Prostate gland (tissue), 2 donors: ENCODE measurements at places on chromosomes 11 and 22. TPM values are rescaled to one million over a fixed set of nuclear protein-coding genes. Genes with fewer than 3 reads are reported as not detected.

GRCh38 chr11:20489948-20490347, 102.4 kb downstream of the PRMT3 start:
- no peak for DNase-seq

Gene RPL3
- 2,375 TPM for total RNA-seq

GRCh38 chr11:76614471-76615179, 55.9 kb downstream of the LRRC32 start:
- DNase-seq, result no peak

DNA sequence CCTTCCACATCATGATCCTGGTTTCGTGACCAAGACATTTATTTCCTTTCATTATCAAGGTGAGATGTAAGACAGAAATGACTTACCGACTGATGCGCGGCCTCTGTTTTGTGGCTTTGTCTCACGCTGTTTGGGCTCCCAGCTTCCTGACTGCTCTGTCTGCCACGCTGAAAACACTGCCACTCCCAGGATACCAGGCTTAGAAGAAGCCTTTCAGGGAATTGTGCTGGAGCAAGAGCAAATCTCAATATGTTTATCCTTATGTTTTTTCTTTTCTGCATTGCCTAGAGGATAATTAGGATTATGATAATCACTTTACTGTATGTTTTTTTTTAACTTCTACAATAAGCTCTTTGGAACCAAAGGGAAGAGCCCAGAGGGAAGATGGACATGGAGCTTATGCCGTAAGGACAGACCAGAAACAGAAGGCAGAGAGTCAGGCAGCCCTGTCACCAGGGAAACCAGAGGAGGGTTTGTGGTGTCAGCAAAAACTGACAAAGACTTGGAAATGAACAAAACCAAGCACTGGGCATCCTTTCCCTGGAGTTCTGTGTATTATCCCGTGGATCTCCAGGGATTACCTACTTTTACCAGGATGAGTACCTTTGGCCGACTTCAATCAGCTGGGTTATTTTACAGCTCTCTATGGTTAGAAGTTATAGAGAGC, 68.2 kb upstream of the ISX start:
- DNase-seq, result no peak

DNA sequence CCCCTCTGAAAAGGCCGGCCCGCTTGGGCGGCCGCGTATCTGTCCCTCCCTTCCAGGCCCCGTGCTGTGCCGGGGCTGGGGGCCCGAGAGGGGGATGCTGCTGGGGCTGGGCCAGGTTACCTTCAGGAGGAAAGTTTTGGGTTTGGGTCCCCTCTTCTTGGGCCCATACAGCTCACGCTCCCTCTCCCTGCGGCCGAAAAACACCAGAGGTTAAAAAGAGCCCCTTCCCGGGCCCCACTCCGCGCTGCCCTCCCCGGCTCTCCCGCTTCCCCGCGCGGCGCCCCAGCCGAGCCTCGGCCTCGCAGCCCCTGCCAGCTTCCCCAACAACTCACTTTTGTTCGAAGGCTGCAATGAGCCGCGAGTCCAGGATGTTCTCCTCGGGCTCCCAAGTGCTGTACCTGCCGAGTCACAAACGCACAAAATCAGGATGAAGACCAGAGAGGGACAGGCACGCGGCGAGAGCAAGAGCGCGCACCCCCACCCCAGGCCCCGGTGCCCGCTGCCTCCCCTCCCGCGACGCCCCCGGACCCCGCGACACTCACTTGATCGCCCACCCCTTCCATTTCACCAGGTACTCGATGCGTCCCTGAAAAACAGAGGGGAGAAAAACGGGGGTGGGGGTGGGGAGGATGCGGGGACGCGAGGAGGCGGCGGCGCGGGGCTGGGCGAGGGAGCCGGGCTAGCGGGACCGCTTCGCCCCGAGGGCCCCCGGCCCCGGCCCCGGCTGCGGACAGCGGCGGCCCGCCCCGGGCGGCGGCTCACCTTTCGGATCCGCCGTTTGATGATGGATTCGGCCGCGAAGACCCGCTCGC, 450 bp downstream of the CBX6 start:
- DNase-seq, result no peak

DNA sequence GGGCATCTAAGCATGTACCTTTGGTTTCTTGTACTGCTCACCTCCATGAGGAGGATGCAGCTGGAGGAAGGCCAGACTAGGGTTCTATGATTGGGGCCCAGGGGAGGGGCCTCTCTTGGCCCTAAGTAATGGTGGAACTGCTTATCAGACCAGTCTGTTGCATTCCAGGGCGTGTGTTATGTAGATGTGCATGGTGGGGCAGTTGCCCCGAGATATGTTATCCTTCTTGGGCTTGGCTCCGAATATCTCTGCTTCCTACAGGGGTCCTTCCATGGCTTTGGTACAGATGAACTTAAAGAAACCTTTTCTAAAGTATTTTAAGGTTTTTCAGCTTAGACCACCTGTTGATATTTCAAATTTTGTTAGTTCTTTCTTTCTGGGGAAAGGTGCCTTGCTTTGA, 126.0 kb downstream of the SWAP70 start:
- DNase-seq, result no peak

Gene MPZL3
- 6.2 TPM for total RNA-seq

DNA sequence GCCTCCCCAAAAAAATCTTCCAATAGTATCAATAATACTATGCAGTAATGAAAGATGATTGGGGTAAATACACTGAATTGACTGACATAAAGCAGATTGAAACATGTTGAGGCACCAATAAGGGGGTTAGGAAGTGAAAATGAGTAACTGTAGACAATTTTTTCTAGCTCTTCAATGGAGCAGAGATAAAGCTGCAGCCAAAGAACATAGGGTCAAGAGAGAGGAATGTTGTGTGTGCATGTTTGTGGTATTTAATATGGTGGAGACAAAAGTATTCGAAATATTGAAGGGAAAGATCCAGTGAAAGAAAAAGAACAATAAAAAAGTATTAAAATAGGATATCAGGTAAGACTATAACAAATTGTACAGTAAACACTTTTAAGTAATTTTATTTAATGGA, 450.0 kb upstream of the CCDC179 start:
- no peak for DNase-seq

GRCh38 chr22:29702000-29702930, 17.5 kb upstream of the CABP7 start:
- DNase-seq, result no peak
